ENCODE measurements at places on chromosomes 5 and 9.

DNA sequence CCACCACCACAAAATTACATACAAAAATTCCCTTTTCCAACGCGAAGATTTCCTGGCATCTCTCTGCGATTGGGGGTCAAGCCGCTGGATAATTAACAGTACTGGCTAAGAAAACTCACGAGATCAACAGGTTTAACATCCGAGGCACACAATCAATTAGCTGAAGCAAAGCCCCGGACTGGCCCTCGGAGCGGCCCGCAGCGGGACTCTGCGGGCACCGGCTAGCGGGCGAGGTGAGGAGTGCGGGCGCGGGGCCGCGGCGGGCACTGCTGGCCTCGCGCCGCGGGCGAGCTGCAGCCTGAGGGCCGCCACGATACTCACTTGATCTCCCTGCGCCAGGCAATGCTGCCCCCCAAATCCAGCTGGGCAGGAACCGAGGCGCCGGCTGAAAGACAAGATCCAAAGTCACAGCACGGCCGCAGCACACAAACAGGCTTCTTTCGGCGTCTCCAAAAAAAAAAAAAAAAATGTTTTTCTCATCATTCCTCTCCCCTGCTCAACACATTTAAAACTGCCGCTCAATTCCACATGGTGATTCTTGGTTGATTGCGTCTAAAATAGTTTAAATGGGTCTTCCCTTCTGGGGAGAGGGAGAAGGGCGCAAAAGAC, 210.2 kb downstream of the MEF2C start:
- no peak for DNase-seq

DNA sequence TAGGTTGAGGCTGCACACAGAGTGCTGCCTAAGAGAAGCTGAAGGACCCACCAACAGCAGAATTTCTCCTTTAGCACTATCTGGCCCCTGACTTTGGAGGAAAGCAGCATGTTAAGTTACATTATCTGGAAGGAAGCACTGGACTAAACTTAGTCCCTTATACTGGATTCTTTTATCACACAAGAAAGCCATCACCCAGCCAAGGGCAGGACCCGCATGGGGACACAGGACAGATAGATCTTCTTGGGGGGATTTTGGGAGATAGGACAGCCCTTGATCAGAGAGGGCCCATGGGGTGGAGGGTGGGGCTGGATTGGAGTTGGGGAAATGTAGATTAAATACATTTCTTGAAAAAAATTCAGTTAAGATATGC, 14.4 kb downstream of the ANKRD33B start:
- no peak for DNase-seq

GRCh38 chr5:96973532-96974401, 37.9 kb downstream of the LNPEP start:
- no peak for DNase-seq

DNA sequence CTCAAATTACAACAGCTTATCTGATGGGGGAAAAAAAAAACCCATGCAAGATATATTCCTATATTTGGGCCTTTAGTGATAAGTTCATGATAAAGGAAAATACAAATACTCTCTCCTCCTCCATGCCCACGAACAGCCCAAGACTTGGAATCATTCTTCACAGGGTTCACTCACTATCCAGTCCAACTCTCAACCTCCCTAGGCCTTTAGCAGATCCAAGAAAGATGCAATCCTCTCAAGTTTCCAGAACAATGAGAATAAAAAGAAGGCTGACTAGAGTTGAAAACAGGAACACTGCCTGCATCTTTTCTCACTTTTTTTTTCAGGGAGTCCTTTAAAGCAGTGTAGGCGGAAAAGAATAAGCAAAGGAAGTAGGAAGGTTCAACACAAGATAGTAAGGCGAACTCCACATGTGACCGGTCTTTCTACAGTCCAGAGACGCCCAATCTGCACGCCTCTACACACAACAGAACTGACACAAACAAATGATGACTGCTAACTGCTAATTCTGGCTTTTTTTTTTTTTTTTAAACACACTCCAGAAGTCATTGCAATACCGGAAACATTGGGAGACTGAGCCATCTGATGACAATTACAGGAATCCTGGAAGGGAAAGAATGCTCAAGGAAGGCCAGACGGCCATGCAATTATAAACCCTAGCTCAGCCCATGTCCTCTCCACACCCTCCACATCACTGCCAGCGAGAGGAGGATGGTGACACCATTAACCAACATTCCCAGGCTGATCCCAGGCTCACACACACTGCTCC, 75.4 kb downstream of the BNC2 start:
- DNase-seq: no peak

- no peak for DNase-seq
Observed at GRCh38 chr5:132679166-132679565, 5.4 kb downstream of the IL4 start.

- no peak for DNase-seq
Observed at GRCh38 chr5:64269164-64269563, 103.5 kb downstream of the RNF180 start.

- no peak for DNase-seq
Observed at GRCh38 chr9:101668421-101668820, 70.0 kb downstream of the GRIN3A start.

DNA sequence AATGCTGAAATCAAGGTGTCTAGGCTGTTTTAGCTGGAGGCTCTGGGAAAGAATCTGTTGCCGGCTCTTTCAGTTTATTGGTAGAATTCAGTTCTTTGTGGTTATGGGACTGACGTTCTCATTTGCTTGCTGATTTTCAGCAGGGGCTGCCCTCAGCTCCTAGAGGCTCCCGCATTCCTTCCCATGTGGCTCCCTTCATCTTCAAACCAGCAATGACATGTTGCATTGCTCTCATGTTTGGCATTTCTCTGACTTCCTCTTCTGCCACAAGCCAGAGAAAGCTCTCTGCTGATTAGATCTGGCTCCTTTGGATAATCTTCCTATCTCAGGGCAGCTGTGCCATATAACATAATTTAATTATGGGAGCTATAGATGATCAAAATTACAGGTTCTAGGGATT, 360.3 kb downstream of the LRRC70 start:
- no peak for DNase-seq

DNA sequence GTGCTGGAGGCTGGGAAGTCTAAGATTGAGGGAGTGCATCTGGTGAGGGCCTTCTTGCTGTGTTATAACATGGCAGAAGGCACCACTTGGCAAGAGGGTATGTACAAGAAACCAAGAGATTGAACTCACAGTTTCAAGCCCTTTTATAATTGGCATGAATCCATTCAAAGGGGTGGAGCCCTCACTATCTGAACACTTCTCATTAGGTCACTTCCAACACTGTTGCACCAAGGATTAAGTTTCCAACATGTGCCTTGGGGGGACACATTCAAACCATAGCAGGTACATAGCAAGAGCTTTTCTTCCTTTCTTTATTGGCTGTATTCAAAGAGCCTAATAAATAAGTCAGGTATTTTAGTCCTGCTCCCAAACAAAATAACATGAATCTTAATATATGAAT, 62.7 kb downstream of the PRELID2 start:
- no peak for DNase-seq

DNA sequence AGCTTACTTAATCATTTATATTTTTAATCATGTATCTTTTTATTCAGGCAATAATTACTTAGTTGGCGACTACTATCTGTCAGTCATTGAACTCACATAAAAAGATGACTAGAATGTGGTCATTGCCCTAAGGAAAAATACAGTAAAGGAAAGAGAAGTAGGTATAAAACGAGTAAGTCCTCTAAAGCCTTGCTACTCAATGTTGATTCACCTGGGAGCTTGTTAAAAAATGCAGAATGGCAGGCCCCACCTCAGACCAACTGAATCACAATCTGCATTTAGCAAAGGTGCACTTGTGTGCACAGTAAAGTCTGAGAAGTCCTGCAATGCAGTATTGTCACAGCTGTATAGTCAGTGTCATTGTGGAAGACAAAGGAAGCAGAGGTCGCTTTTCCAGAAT, 592.4 kb downstream of the CSNK1G3 start:
- no peak for DNase-seq

DNA sequence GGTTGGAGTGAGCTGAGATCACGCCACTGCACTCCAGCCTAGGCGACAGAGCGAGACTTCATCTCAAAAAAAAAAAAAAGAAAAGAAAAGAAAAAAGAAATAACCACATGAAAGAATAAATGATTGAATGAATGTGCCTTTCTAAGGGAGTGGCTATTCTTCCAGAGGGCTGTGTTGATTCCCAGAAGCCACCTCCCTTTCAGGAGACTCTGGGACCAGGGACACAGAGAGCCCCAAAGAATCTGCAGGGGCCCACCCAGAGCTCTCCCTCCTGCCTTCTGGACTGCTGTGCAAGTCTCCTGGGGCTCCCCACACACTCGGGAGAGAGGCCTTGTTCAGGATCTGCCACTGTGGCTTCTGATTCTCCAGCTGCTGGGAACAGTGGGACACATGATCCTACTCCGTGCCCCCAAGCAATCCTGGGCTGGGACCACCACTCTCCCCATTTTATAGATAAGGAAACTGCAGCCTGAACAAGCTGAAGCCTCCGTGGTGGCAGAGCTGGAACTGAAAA, 23.6 kb downstream of the CAMK2A start:
- no peak for DNase-seq

- DNase-seq: no peak
Observed at GRCh38 chr5:59789197-59789596, 104.3 kb downstream of the PDE4D start.

DNA sequence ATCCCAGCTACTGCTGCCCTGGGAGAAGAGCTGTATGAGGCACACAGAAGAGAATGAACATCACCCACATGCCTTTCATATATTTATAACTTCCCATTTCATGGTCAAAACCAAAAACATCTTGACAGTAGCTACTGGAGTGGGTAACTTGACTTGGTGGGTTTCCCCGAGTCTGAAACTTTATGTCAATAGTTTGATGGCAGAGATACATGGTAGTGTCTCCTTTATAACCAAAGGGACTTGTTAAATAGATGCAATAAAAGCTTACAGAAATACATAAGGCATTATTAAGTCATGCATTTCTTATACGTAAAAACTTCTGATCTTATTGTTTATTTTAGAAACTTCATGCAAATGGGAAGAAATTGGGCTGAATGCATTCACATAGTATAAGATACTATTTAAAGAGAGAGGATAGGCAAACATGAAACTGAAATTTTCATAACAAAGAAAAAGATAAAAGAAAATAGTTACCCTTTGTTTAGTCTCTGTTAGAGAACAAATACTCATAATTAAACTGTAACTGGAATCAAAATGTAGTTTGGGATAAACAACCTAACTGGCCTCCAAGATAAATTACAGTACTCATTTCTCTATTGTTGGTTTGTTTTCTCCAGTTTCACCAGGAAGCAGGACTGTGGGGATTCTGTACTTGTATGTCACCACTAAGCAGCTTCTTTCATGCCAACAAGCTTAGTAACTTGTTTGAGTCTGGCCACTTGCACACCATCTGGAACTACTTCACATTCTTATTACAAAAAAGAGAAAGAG, 459.3 kb upstream of the MEF2C start:
- no peak for DNase-seq

GRCh38 chr5:168064933-168065622, 226.4 kb upstream of the WWC1 start:
- DNase-seq: no peak

DNA sequence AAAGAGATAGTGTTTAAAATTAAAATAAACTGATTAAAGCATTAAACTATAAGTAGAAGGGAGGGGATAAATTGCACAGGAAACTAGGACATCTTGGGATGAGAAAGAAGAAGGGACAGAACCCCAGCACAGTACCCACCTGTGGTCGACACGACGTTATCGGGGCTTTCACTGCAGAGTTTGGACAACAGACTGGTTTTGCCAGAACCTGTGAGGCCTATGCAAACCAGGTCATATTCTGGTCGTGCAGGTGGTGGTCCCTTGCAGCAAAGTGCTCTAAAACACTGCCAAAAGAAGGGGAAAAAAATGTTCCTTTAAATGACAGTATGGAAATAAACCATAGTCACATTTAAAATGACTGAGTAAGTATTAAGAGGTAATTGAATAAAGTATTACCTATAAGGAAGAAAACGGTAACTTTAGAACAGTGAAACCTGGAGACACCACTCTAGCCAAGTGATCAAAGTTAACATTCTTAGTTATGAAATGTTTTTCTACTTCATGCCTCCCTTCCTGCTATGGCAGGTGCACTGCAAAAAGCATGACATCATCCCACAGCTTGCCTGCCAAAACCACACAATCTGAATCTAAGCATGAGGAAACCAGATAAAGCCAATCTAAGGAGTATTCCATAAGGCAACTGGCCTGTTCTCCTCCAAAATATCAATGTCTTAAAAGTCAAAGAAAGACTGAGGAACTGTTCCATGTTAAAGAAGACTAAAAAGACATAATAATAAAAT, 138.6 kb downstream of the ARL15 start:
- no peak for DNase-seq

DNA sequence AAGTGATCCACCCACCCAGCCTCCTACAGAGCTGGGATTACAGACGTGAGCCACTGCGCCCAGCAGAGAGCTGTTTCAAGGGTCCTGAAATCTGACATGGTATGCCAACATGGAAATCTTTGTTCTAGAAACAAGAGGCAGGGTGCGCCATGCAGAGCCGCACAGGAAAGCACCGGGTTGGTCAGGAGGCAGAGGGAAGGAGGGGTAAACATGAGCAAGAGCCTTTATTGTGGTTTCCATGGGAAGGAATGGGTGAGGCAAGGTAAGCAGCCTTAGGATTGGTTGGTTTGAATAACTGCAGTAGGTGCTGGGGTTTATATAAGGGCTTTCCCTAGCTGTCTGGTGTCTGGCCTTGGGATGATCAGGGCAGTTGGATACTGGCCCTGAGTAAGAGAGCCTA, 5.5 kb upstream of the EXOSC2 start:
- no peak for DNase-seq

- DNase-seq: no peak
Observed at GRCh38 chr5:142767911-142768310, 2.3 kb upstream of the ARHGAP26 start.

- no peak for DNase-seq
Observed at GRCh38 chr5:40233268-40233667, 446.4 kb upstream of the PTGER4 start.

GRCh38 chr9:26919698-26920097, 27.1 kb upstream of the CAAP1 start:
- no peak for DNase-seq

DNA sequence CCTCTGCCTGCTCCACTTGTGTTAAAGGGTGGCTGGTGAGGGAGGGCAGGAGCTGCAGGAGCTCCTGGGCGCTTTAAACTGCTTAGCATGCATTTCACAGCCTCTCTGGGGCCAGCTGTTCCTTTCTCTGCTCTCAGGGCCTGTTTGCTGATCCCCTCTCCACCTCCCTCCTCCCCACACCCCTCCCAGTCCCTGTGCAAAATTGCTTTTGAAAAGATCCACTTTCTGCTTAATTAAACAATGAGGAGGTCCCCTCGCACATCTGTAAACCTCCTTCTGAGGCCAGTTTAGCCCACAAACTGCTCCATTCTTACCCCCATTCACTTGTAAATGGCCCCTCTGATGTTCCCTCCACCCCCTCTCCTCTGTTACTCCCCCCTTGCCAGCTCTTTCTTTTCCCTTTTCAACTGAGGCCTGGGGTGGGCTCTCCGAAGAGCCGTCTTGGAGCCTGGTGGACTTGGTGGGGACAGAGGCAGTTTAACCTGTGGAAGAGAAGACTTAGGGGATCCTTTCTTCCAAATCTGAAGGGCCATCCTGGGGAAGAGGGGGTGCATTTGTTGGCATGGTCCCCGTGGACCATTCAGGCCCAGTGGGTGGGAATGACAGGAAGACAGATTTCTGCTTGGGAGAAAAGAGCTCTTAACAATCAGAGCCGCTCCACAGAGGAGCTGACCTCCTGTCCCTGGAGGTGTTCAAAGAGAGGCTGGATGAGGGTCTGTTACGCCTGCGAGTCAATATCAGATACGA, 12.0 kb downstream of the URM1 start:
- no peak for DNase-seq

GRCh38 chr5:105956456-105957196, 1714.1 kb downstream of the EFNA5 start:
- DNase-seq: no peak
